ENCODE measurements at places on chromosomes 13 and 19. TPM values are rescaled to one million over a fixed set of nuclear protein-coding genes. Genes with fewer than 3 reads are reported as not detected.

DNA sequence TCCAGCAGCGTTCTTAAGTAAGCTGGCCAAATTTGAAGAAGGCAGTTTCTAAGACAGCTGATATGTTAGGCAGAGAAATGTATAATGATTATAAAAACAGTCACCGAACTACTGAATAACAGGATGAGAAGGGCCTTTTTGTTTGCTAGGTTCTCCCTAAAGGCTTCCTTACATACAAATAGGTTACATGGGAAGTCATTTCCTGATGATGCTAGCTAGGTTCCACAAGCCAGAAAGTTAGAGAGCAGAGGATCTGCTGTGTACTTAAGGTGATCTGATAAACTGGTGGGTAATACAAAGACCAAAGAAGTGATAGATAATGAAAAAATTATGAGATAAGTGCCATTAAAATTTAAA, 139.7 kb downstream of the VWA8 start:
- DNase-seq: no peak
- no peak overlapping the region for H3K27ac ChIP-seq
- H3K4me3 ChIP-seq: no peak overlapping the region
- H3K27me3 ChIP-seq: no peaks in the 10 kb centered on the region
- H3K36me3 ChIP-seq: peaks cover 29% of the 10 kb centered on the region
- no peaks in the 10 kb centered on the region for H3K4me1 ChIP-seq

DNA sequence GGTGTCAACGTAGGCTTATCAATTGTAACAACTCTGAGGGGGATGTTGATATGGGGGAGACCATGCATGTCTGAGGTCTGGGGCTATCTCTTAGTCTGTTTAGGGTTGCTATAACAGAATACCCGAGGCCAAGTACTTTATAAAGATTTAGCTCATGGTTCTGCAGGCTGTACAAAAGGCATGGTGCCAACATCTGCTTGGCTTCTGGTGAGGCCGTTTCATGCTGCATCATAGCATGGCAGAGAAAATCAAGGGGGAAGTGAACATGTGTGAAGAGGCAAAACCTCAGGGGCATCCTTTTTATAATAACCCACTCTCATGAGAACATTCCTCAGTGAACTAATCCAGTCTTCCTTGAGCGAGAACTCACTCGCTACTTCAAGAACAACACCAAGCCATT, 353.8 kb downstream of the ENOX1 start:
- H3K36me3 ChIP-seq: no peaks in the 10 kb centered on the region
- DNase-seq: no peak

OLFM2 gene
- total RNA-seq: 0.11 TPM

LRG1 gene
- 12.0 TPM for total RNA-seq

PGLYRP1 gene
- not detected for total RNA-seq

GRCh38 chr13:50244713-50245574, 229.7 kb downstream of the KCNRG start:
- peaks cover 90% of the 10 kb centered on the region for H3K4me1 ChIP-seq
- no peaks in the 10 kb centered on the region for H3K36me3 ChIP-seq
- H3K27me3 ChIP-seq: no peaks in the 10 kb centered on the region

- no peaks in the 10 kb centered on the region for H3K27me3 ChIP-seq
- H3K27ac ChIP-seq: peak overlapping the region; percentile 31
- no peaks in the 10 kb centered on the region for H3K36me3 ChIP-seq
- no peak for DNase-seq
- peak overlapping the region; percentile 47 for H3K4me3 ChIP-seq
- peaks cover 60% of the 10 kb centered on the region for H3K4me1 ChIP-seq
Measured at GRCh38 chr19:12790628-12791344, 500 bp upstream of the JUNB start.

DNA sequence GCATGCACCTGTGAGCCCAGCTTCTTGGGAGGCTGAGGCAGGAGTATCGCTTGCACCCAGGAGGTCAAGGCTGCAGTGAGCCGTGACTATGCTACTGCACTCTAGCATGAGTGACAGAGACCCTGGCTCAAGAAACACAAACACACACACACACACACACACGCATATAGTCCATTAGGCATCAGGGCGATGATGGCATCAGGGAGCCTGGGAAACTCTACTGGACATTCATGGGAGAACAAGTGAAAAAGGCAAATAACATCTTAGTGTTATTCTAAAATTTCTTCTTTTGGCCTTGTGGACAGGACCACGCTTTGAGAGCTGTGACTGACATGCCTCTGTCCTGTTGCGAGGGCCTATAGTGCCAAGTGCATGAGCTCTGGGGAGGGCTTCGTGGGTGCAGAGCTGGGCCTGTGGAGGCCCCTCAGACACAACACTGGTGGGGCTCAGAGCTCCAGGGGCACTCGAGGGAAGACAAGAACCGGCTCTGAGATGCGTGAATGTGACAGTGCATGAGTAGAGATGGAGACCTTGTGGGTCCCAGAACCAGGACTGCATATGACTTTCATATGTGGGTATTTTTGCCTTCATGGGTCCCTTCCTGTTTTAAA, 8.0 kb upstream of the USF2 start:
- H3K36me3 ChIP-seq: peaks cover 66% of the 10 kb centered on the region
- no peaks in the 10 kb centered on the region for H3K27me3 ChIP-seq
- no peak for DNase-seq
- H3K4me3 ChIP-seq: no peak overlapping the region

ZNF562 gene
- 32.7 TPM for total RNA-seq

DNA sequence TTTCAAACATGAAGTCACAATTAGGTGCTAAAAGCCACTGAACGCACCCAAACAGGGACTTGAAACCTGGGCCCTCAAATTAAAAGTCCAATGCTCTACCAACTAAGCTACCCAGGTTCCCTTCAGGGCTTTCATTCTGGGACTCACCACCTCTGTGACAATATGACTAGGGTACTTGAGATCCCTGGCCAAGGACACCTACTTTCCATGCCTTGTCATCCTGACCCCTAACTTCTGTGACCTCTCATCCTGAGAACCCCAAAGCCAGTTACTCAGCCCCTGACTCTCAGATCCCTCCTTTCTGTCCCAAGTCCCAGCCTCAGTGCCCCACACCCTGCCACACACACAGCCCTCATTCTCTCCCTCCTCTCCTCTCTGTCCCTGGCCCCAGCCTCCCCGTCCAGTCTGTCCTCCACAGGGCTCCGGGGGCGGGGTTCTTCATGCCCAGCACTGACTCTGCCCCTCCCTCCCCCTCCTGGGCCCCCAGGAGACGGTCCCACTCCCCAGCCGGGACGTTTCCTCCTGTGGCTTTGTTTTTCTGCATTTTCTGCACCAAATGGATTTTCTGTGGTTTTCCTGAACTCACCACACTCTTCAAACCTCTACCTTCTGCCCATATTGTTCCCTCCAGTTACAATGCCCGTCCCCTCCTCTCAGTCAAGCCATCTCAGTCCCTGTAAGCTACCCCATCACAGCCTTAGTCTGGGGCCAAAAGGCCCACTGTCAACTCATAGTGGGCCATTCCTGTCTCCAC, 7.0 kb downstream of the RCN3 start:
- DNase-seq: no peak
- H3K27ac ChIP-seq: no peak overlapping the region
- no peak overlapping the region for H3K4me3 ChIP-seq
- H3K36me3 ChIP-seq: peaks cover 45% of the 10 kb centered on the region

GRCh38 chr19:9308091-9308770, 1.4 kb downstream of the ZNF699 start:
- H3K27ac ChIP-seq: no peak overlapping the region
- peaks cover 6% of the 10 kb centered on the region for H3K4me1 ChIP-seq
- H3K4me3 ChIP-seq: peak overlapping the region; percentile 71
- no peaks in the 10 kb centered on the region for H3K27me3 ChIP-seq

DNA sequence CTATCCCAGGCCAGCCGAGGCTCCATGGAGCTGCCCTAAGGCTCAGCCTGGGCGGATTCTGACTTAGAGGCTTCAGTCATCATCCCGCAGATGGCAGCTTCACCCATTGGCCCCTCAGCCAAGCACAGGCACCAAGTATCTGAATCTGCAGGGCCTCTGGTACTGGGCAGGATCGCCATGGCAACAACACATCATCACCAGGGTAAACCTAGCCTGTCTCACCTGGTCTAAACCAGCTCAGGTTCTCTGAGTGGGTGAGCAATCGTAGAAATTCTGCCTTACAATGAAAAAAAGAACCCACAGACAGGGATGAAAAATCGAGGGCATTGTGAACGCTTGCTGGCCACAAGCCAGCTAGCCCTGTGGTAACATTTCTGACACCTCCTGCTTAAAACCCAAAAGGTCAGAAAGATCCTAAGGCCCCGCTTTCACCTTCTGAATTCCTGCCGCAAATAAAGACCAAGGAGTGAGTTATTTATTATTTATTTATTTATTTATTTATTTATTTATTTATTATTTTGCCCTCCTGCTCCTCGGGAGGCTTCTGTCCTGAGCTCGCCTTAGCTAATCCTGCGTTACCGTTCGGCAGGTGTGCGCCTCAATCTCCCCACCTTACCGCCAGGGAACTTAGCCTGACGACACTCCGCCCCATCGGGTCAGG, 12.0 kb upstream of the CEACAM21 start:
- H3K4me3 ChIP-seq: peak overlapping the region; percentile 40
- no peak for DNase-seq
- H3K4me1 ChIP-seq: peaks cover 13% of the 10 kb centered on the region
- H3K27me3 ChIP-seq: peaks cover 27% of the 10 kb centered on the region
- no peaks in the 10 kb centered on the region for H3K36me3 ChIP-seq

DNA sequence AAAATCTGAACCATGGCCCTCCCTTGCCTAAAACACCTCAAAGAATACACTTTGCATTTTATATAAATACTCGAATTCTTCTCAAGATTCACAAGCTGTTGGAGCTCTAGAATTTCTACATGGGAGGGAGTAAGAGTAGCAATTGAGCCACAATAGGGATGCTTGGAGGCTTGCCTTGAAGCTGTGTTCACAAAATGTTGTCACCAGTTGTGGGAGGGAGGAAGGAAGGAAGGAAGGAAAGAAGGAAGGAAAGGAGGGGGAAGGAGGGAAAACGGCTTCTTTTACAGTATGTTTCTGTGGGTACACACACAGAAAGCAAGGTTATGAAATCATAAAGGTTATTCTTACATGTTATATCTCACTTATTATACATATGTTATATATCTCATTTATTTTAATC, 128.6 kb upstream of the PEG3 start:
- H3K27ac ChIP-seq: peak overlapping the region; percentile 61
- no peaks in the 10 kb centered on the region for H3K27me3 ChIP-seq
- no peak overlapping the region for H3K4me3 ChIP-seq
- no peaks in the 10 kb centered on the region for H3K36me3 ChIP-seq

TEAD2 gene
- 12.1 TPM for total RNA-seq

- no peak within 1 kb of the TSS for H3K4me3 ChIP-seq
- H3K27ac ChIP-seq: no peak within 1 kb of the TSS
- peaks cover 23% of the 10 kb centered on the region for H3K4me1 ChIP-seq
- H3K27me3 ChIP-seq: no peaks in the 10 kb centered on the region
- no peak for DNase-seq
Measured at GRCh38 chr19:35704218-35704617, at the start of gene ZBTB32. Gene ZBTB32, plus strand, starts transcription at chr19:35704558. Its CDS starts 10,069 bp downstream, at chr19:35714627.

GRCh38 chr13:108227651-108228272, 9.6 kb downstream of the ABHD13 start:
- no peaks in the 10 kb centered on the region for H3K27me3 ChIP-seq
- no peaks in the 10 kb centered on the region for H3K36me3 ChIP-seq
- DNase-seq: peak; percentile 21
- no peak overlapping the region for H3K27ac ChIP-seq
- H3K4me3 ChIP-seq: no peak overlapping the region
- peaks cover 31% of the 10 kb centered on the region for H3K4me1 ChIP-seq

DNA sequence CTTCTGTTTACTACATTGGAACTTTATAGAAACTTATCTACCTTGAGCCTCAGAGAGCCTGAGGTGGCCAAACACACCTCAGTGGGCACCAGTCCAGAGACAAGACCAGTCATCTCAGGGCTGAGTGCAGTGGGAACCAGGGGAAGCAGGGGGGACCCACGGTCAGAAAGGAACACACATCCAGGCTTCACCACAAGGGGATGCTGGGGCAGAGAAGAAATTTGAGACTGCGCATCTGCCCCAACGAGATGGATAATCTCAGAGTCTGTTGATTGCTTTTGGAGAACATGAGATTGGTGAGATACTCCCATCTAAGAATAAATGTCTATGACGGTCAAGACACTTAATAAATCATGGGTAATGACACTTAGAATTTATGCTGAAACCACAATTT, 98.7 kb downstream of the DOCK9 start:
- H3K36me3 ChIP-seq: no peaks in the 10 kb centered on the region
- no peak for DNase-seq
- H3K27me3 ChIP-seq: no peaks in the 10 kb centered on the region
- H3K4me3 ChIP-seq: no peak overlapping the region
- H3K4me1 ChIP-seq: no peaks in the 10 kb centered on the region

ASPDH gene
- total RNA-seq: 1.1 TPM

DNA sequence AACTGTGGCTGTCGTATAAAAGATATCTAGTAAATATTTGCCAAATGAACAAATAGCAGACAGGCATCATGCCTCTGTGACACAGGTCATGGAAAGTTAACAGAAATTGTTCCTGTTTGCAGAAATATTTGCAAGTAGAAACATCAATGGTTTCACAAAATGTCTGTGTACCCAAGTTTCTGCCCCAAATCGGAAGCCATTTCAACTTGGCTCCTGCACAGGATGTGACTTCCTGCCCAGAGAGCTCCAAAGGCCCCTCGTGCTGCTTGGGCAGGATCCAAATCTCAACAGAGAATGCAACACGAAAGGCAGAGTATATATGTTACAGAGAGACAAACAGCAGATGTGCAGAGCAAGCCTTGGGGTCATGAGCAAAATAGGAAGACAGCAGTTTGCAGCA, 95.5 kb upstream of the SERP2 start:
- no peaks in the 10 kb centered on the region for H3K36me3 ChIP-seq
- H3K4me1 ChIP-seq: peaks cover 40% of the 10 kb centered on the region
- no peaks in the 10 kb centered on the region for H3K27me3 ChIP-seq

CRB3 gene
- 25.6 TPM for total RNA-seq

Measured in HepG2 (cell line).